Stimulated activated CD8-positive, alpha-beta memory T cell treated with anti-CD3 and anti-CD28 coated beads, Interleukin-4, amount 100 ng/mL, for 4 hours (primary cell): ENCODE measurements at places on chromosomes 11 and 22.

DNA sequence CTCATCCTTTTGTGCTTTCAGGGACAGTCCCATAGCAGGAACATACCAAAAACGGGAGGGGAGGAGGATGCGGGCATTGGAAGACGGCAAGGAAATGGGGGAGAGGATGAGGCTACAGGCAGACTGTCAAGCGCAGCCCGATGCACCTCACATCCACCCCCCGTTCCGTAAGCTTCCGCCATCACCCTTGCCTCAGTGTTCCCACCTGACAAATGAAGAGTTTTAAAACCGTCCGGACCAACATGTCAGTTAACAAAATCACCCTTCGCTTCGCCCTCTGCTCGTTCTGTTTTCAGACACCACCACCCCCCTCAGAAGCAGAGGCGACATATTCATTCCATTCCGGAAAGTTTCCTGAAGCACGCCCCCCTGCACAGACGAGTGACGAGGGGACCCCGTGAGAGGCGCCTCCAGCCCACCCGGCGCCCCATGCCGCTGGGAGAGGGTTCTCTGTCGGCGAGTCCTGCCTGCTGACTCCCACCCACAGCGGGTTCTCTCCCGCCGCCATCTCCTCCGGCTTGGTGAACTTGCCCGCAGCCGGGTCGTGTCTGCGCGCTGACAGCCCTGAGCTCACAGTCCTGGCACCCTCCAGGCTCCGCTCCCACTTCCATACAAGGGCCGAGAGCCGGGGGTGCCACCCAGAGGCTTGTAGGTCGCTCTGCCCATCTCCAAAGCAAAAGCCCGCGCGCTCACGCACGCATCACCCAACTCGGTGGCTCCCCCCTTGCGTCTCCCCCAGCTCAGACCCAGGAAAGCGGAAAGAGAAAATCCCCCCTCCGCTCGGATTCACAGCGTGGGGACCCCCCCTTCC is 1.5 kb downstream of the IGSF9B start:
- DNase-seq = no peak

DNA sequence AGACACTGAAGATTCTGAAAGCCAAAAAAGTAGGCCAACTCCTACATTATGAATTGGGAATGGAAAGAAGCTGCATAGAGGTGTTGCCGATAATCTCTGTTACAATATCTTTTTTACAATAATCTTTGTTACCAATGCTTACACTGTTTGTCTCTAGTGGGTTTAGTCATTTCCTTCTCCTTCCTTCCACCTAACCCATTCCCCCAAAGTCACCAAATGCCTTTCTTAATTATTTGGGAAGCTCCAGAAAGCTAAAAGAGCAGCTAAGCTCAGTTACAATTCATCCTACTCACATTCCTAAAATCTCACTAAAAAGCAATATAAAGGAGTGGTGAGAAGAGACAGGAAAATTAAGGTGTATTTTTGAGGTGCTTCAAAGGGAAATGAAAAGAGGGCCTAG is 313.7 kb downstream of the SWAP70 start:
- DNase-seq = no peak

GRCh38 chr22:45522462-45522861 is 19.8 kb downstream of the FBLN1 start:
- no peak for DNase-seq

DNA sequence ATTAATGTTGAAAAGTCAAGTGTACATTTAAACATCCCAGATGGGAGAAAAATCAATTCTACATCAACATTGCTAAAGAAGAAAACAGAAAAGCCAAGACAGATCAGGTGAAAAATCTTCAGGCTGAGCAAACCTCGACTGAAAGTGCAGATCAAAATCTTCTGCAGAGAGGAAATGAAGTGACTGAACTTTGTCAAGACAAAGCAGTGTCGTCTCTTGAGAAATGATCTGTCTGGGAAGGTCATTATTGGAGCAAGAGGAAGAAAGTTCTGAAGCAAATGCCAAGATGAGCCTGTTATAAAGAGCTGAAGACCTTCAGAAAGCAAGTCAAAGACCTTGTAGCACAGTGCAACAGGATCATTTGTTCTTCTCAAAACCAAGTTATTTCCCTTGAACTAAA is 5.8 kb upstream of the PLEKHB1 start:
- no peak for DNase-seq

DNA sequence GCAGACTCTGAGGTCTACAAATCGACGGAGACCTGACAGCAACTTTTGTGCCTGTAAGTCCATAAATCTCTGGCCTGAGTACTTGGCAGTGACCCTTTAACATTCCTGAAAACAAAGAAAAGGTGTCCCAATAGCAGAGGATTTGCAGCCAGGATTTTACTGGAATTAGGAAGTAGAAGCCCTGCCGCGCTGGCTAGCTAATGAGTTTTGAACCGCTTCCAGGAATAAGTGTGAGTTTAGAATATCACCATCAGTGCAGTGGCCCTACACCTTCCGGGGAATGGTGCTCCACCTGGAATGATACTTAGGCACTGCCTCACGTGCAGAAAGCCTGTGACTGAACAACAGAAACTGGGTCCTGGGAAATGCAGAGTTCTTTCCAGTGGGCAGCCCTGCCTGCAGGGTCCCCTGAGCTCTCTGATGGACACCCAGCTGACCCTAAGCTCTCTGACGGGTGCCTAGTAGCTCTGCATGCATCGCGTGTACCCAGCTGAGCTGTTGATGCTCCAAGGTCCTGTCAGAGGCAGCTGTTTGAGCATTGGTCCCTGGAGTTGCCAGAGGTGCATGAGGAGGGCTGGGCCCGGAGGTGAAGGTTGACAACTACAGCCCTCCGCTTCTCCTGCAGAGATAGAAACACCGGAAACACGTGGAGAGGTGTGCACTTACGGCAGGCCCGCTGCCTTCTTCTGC is 380.9 kb downstream of the TBC1D22A start:
- DNase-seq = no peak

DNA sequence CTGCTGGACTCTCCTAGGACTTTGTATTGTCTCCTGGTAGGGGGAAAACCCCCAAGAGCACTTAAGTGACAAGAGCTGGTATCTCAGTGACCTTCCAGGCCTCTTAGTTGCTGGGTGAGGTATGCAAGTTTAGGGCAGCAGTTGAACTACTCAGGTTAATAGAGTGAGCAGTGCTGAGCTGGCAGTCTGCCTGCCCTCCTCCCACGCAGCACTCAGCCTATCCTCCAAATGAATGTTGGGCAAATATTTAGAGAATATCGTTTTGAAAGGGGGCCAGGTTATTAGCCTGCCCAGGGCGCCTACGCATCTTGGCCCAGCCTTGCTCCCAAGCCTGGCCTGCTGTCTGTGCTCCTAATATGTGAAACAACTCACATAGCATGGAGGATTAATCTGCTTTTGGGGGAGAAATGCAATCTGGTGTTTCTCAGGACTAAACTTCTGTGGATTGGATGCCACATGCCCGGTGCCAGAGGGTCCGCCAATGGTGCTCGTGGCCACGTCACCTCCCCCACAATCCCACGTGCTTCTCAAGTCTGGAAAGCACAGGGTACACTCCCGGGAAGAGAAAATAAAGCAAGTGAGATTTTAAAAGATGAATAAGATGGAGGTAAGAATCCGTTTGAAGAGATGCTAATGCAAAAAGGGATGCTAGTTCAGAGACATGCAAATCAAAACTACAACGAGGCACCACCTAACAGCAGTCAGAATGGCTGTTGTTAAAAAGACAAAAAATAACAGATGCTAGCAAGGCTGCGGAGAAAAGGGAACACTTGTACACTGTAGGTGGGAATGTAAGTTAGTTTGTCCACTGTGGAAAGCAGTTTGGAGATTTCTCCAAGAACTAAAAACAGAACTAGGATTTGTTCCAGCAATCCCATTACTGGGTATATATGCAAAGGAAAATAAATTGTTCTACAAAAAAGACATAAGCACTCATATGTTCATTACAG is 67.7 kb downstream of the SPON1 start:
- DNase-seq = no peak

- DNase-seq = no peak
Observed at GRCh38 chr11:12784445-12784844, 110.2 kb downstream of the TEAD1 start.
